Activated CD8-positive, alpha-beta memory T cell treated with anti-CD3 and anti-CD28 coated beads, Interleukin-2, amount 50 U/mL, for 4 hours (primary cell): ENCODE measurements at places on chromosomes 6 and 20.

DNA sequence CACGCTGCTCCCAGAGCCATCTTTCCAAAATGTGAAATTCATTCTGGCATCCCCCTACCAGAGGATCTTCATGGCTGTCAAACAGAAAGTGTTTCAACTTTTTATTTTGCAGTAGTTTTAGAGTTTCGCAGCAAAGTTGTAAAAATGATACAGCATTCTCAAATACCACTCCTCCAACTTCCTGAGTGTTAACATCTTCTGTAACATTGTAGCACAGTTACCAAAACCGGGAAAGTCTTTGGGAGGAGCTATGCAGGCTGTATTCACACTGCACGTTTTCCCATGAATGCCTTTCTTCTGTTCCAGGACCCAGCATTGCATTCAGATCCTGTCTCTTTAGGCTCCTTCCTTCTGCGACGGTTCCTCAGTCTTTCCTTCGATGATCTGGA lies 30.1 kb downstream of the CDYL start:
- DNase-seq: no peak

DNA sequence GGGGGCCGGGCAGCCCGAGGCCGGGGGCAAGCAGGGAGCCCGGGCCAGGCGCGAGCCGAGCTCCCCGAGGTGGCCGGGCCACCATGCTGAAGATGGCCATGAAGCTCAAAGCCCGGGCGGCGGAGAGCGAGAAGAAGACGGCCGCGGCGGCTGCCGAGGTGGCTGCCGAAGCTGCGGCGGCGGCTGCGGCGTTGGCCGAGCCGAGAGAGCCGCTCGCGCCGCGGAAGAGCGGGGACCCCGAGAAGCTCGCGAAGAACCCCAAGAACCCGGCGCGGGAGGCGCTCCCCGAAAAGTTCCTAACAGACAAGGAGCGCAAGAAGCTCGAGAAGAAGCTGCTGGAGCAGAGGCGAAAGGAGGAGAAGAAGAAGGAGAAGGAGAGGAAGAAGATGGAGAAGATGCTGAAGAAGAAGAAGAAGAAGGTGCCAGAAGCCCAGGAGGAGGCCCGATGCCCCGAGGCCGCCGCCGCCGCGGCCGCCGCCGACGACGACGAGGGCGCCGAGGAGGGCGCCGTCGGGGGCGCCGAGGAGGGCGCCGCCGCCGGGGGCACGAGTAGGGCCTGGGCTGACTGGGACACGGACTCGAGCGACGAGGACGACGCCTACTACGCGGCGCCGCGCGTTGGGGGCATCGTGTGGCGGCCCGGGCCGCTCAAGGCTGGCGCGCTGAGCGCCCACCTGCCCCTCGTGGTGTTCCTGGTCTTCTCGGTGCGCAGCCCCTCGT lies 37.4 kb downstream of the GNAS start:
- peak; percentile 59 for DNase-seq

DNA sequence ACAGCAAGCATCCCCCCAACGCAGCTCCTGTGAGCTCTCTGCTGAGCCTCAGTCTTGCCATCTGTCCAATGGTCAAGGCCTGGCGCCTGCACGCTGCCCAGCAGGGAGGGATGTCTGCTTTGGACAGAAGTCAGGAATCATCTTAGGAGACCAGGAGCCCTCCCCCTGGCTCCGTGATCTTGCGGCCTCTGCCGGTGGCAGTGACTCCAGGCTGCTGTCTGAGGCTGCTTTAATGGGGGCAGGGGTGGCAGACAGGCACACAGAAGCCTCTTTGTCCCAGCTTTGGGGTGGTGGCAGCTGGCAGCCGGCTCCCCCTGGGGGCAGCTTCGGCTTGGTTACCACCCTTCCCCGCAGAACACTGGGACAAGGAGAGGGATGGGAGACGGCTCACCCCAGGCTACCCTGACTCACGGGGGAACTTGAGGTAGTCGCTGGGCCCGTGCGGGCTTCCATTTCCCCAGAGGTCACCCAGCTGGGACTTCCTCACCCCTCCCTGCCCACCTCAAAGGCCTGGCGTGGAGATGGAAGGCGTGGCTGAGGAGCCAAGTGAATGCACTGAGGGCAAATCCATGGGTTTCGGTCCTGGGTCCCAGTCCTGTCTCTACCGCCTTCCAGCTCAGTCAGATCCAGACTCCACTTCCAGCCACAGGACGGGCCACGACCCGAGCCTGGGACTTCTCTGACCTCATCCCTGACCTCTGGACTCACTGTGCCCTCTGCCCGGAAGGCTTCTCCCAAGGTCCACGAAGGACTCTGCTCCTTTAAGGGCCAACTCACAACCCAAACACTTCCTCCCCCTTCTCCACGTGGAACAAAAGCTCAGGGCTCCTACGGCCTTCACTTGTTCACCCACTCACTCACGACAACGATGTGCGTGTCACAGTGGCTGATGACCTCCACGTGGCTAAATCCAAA lies 14.8 kb downstream of the PEDS1 start:
- no peak for DNase-seq

DNA sequence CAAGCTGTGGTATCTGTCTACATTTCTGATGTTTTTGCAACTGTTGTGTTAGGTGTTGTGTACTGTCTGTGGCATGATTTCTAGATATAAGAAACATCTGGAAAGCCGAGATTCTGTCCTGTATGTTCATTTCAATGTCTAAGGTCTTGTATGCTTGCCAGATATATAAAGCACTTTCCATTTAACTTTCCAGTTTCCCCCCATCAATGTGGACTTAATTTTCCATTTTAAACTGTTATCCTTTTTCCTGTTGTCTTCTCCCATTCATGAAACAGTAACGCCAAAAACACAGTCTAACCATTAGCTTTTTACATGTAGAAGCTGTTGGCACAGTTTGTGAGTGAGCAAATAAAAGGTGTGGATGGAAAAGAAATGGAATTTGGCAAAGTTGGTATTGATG lies 181.6 kb downstream of the FARS2 start:
- DNase-seq: no peak
